Esophagus squamous epithelium (tissue), 5 donors: ENCODE measurements at places on chromosomes 7 and 10.

- DNase-seq = no peak
Observed at GRCh38 chr7:123624527-123625183, 23.0 kb downstream of the ASB15 start.

DNA sequence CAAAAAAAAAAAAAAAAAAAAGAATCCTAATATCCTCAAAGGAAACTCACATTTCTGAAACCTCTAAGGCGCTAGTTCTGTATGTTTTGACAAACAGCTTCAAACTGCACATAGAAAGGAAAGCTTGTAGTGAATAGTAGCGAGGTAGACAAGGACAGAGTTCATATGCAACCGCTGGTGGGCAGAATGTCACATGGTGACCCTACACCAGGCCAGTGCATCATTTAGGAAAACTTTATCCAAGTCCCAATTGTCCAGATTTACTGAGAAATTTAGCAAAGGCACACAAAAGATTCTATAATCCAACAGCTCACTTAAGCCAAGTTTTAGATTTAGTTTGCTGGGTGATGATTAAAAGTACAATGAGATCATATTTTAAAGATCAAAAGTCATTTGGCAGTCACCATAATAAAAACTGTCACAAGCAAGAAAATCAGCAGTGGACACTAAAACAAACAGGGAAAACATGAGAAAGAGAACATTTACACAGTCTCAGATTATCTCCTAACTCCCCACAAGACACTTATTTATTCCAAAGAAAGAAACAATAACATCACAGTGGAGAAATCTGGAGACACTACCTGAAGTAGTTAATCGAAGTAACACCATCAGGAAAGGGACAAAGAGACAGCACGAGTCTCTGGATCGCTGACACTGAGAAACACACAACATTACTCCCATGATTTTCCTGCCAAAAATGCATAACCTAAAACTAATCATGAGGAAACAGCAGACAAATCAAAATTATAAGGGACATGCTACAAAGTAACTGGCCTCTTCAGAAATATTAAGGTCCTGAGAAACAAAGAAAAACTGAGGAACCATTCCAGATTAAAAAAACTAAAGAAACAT lies 20.2 kb downstream of the FAM204A start:
- no peak for DNase-seq

DNA sequence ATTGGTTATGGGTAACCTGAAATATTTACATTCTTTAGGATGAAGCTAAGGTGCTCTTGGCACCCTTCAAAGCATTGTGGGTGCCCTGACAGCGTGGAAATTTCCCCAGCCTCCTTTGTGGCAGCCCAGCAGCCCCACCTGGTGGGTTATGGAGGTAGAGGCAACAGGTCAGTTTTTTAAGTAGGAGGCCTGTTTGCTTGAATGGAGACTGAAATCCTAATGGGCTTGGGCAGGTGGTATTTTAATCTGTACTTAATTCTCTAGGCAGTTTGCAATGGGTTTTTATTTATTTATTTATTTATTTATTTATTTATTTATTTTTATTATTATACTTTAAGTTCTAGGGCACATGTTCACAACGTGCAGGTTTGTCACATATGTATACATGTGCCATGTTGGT lies 139.4 kb downstream of the EPC1 start:
- DNase-seq = no peak

DNA sequence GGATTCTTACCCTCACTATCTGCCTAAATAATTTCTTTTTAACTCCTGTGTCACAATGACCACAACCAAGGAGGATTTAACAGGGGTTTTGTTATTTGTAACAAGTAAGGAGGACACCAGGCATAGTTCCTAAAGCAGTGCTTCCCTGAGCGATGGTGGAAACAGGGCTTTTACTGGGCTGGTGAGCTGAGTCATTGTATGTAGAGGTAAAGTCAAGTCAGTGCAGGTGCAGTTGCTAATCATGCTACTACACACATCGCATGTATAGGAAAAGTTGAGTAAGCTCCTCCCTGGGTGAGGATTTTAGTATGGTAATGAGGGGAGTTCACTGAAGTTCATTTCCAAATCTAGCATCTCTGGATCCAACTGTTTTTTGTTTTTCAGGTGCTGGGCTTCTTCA lies 22.9 kb upstream of the ABCA13 start:
- DNase-seq = no peak

DNA sequence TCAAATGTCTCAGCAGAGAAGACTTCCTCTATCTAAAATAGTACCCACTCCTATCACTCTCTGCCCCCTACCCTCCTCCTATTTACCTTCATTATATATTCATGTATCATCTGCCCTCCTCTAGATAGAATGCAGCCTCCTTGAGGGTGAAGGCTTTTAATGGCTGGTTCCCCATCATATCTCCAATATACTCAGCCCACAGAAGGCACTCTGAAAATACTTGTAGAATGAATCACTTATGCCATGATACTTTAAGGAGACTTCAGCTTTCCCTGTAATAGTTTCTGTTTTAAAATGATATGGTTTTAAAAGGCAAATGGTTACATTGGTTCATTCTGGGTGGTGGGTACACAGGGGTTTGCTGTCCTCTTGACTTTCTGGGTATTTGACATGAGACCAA lies 25.3 kb downstream of the GFRA1 start:
- no peak for DNase-seq

- no peak for DNase-seq
Observed at GRCh38 chr7:148834605-148835004, 49.5 kb downstream of the EZH2 start.

GRCh38 chr7:55962014-55962413 lies 2.4 kb upstream of the NIPSNAP2 start:
- no peak for DNase-seq

DNA sequence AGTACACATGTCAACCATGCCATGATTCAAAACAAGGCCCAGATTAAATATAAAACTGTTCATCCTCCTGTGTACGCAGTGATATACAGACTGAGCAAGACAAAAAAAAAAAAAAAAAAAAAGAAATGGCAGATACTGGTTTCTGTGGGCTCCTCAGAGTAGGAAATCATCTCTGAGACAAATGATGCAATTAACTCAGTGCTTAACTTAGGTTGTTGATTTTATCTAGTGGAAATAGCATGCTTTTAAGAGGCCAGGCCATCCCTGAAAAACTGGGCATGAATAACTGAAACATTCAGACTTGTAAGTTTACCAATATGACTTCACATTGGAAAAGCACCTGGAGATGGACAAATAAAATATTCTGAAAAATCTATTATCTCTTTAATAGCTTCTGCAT lies 69.0 kb downstream of the DKK1 start:
- DNase-seq = no peak

- DNase-seq = no peak
Observed at GRCh38 chr7:51292596-51292995, 24.0 kb downstream of the COBL start.

DNA sequence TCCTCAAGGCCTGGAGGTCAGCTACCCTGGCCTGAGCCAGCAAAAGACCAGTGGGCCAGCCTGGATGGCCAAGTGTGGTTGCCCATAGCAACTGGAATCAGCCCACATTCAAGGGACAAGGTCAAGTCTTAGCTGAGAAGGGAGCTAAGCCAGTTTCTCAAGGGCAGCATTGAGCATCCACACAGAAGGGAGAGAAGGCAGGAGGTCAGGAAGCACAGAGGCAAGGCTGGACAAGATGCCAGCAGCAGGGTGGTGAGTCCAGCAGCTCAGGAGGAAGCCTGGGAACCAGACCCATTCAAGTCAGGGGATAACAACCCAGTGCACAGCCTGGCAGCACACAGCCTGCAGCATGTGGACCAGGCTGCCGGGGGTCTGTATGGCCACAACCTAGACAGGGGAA lies 54.0 kb upstream of the ZMIZ1 start:
- no peak for DNase-seq

DNA sequence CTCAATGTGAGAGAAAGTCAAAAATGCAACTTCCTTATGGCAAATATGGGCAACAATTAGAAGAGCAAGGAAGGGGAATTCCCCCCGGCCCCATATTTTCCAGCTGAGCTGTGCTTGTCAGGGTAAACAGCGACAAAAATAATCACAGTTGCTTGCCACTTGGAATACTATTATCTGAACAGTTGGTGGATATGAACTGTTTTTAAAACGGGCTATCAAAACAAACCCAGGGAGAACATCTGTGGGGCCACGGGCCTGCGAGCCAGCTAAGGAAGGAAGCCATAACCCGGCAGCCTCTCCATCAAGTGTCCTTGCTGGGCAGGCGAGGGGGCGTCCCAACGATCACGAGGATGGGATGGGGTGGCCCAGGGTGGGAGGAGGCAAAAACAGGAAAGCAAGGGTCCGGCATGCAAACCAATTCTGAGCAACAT lies 228.4 kb downstream of the ARHGAP12 start:
- DNase-seq = no peak

- no peak for DNase-seq
Observed at GRCh38 chr7:90689260-90689659, 93.1 kb downstream of the CDK14 start.

- DNase-seq = no peak
Observed at GRCh38 chr7:108372618-108373017, 83.6 kb downstream of the NRCAM start.

GRCh38 chr10:98425511-98426352 lies 10.8 kb upstream of the PYROXD2 start:
- no peak for DNase-seq

DNA sequence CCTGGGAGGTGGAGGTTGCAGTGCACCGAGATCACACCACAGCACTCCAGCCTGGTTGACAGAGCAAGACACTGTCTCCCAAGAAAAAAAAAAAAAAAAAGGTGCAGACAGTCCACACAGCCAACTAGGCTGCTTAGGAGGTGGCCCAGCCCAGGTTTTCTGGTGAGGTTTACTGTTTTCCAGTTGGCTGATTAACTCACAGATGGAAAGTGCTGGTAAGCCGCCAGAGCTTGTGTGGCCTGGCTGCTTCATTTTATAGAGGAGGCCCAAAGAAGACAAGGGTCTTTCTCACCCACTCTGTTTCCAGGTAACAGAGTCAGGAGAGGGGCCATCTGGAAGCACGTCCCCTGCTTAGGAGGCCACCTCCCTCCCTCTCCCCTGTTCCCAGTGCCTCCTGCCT lies 6.2 kb downstream of the RHBDD2 start:
- DNase-seq = no peak

DNA sequence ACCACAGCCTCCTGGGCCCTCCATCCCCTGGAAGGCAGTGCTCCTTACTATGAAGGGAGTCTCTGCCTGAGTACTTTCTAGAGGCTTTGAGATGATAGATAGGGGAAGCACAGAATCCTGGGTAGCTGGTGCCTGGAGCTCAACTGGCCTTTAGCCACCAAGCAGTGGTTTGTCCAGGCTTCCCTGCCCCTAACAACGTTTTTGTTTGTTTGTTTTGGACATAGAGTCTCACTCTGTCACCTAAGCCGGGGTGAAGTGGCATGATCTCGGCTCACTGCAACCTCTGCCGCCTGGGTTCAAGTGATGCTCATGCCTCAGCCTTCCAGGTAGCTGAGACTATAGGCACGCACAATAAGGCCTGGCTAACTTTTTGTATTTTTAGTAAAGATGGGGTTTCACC lies 289.4 kb downstream of the PLXNA4 start:
- no peak for DNase-seq

- DNase-seq = no peak
Observed at GRCh38 chr10:102473445-102474331, 22.3 kb upstream of the C10orf95 start.

- no peak for DNase-seq
Observed at GRCh38 chr7:20799566-20800366, 13.1 kb upstream of the SP8 start.

DNA sequence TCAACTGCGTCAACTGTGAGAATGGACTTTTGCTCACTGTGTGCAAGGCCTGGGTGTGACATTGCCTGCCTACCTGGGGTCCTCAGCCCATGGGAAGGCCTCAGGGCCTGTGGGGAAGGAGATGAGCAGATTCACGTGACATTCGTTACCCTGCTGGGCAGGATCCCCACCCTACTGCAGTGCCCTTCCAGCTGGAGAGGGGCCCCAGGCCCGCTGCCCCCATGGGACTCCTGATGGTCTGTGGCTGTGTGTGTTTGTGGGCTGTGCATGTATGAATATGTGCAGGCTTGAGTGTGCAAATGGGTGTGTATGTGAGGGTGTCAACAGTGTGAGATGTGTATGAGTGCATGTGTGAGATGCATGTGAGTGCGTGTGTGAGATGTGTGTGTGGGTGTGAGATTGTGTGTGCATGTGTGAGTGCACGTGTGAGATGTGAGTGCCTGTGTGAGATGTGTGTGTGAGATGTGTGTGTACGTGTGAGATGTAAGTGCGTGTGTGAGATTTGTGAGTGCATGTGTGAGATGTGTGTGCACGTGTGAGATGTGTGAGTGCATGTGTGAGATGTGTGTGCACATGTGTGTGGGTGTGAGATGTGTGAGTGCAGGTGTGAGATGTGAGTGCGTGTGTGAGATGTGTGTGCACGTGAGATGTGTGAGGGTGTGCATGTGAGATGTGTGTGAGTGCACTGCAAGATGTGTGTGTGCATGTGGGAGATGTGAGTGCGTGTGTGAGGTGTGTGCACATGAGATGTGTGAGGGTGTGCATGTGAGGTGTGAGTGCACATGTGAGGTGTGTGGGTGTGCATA lies 29.7 kb downstream of the PPIF start:
- no peak for DNase-seq

DNA sequence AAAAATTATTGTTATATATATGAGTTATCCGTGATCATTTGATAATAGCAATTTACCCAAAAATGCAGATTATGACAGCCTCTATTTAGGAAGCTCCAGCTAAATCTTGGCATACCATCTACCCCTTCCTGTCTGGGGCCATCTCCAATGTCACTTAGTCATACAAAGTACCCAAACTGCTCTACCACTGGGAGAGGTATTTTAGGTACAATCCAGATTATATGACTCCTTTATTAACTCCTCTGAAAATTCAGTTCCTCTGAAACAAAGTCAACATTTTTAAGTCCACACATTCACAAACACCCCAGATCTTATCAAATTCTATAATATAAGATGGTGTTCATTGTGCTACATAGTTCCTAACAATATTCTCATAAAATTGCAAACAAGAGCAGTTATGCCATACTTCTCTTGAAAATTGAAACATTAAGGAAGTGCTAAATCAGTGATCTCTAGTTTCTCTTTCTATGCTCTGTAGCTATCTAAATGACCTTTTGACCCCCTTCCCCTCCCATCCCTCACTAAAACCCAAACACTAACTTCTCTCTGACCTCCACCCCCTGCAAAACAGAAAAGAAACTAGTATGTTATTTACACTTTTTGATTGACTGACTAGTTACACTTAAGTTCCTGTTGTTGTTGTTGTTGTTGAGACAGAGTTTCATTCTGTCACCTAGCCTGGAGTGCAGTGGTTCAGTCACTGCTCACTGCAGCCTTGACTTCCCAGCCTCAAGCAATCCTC lies 16.4 kb downstream of the HOXA1 start:
- no peak for DNase-seq

- DNase-seq = no peak
Observed at GRCh38 chr7:8322667-8323066, 60.7 kb upstream of the ICA1 start.
